ENCODE measurements at places on chromosomes 7 and 10.

GRCh38 chr7:114083166-114084001, 164.6 kb upstream of the PPP1R3A start:
- peak; percentile 59 for DNase-seq

DNA sequence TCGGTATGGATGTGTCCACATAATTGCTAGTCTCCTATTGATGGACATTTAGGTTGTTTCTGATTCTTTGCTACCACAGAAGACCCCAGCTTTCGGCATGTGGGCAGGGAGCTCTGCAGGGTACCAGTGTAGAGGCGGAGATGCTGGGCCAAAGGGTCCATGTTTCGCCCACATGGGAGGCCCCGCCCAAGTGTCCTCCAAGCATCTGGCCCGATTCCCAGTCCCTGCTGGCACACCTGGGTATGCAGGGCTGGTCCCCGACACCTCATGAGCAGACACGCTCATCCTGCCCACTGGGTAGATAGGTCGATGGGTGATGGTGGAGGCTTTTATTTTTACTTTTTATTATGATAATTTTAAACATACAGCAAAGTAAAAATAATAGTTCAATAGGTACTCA, 19.4 kb upstream of the TBRG4 start:
- no peak for DNase-seq

DNA sequence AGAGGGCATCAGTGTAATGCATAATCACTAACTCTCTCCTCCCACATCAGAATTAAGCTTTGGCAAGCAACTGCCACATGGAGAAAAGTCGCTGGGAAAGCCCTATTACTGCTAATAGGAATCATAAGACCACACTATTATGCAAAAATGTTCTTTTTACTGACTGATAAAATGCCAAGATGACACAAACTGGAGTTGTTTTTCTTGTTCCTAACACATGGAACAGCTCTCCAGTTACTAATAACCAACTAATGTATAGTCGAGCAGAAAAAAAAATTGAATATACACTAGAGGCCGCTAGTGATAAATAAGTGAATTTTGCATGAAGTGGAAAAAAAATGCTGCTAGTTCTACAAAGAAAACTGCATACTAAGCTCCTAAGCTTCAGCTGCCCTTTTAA, 165.6 kb downstream of the TPK1 start:
- DNase-seq = no peak

- no peak for DNase-seq
Observed at GRCh38 chr7:3067193-3067592, 23.5 kb upstream of the CARD11 start.

- no peak for DNase-seq
Observed at GRCh38 chr7:139782932-139783331, 5.1 kb upstream of the HIPK2 start.

- DNase-seq = peak; percentile 15
Observed at GRCh38 chr10:104641937-104642657, 1.0 kb downstream of the SORCS3 start.

DNA sequence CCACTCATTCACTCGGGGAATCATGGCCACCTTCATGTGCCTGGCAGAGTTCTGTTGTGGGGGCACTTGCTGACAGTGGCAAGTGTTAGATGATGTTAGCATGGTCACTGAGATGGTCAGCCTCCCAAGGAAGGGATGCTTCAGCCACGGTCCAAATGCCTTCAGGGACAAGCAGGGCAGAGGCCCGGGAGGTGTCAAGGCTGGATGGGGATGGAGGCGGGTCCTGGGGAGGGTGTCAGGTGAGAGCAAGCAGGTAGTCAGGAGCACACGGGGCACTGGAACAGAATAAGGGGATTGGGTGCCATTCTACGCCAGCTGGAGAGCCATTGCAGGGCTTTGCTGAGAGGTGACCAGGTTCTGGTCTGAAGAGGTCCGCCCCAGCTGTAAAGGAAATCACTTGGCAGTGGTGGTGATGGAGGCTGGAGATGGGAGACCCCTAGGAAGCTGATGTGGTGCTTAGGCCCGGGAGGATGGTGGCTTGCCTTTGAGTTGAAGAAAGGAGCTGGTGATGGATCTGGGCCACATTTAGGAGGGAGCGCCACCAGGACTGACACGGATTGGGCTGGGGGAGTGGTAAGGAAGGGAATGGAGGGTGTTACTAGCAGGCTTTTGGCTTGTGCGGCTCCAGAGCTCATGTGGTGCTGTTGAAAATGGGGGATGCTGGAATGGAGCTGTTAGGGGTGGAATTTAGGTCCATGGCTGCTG, 24.1 kb downstream of the AGAP3 start:
- DNase-seq = no peak

DNA sequence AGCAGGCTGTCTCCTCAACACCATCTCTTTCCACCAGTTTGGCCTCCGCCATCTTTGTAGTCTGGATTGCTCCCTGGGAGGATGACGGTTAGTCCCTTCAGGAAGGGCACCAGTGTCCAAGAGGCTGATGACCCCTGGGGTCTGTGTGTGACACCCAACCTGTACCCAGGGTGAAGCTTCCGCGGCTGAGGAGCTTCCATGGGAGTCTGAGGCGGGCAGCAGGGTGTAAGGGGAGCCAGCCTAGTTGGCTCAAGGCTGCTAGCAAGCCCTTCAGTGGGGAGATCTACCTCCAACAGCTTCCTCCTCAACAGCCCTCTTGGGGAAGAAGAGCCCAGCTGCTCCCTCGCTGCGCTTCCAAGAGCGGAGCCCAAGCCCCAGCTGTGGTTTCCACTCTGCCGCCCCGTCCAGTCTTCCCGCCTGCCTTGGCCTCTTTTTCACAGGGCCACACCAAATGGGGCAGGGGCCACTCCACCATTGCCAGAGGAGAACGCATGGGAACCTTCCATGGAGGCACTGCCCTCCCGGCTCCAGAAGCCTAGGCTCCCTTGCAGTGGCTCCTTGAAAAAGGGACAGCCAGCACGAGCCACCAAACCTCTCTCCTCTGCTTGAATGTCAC, 57.4 kb downstream of the TMEM209 start:
- DNase-seq = no peak

Measured in neural crest cell (in vitro differentiated cells).